Activated B cell treated with CpG ODN at 0.5 μM for 24 hours (primary cell): ENCODE measurements at places on chromosomes 4 and X. TPM values are rescaled to one million over a fixed set of nuclear protein-coding genes. Genes with fewer than 3 reads are reported as not detected.

DNA sequence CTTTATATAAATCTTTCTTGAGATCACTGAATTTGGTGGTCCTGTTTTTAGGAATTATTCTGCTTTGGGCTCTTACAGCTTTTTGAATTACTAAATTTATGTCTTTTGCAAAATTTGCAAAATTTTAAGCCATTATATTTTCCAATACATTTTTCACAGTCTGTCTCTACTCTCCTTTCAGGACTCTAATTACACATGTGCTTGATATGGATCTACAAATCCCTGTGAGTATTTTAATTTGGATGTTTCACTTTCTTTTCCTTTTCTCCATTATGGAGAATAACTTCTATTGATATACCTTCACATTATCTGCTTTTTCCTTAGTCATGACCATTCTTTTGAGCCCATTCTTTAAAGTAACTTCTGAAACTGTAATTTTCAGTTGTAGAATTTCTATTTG, 315.4 kb downstream of the DCAF12L2 start:
- H3K36me3 ChIP-seq: no peaks in the 10 kb centered on the region
- H3K4me1 ChIP-seq: no peaks in the 10 kb centered on the region
- no peak overlapping the region for H3K27ac ChIP-seq
- H3K27me3 ChIP-seq: no peaks in the 10 kb centered on the region
- no peak for DNase-seq

- peaks cover 17% of the 10 kb centered on the region for H3K27me3 ChIP-seq
- no peak overlapping the region for H3K4me3 ChIP-seq
- H3K36me3 ChIP-seq: no peaks in the 10 kb centered on the region
- no peak overlapping the region for H3K27ac ChIP-seq
- H3K4me1 ChIP-seq: no peaks in the 10 kb centered on the region
Observed at GRCh38 chr4:71074452-71075299, 81.2 kb downstream of the DCK start.

Gene FHIP1A
- 0.04 and 0.07 TPM in 2 replicates for total RNA-seq

Gene SPON2
- 2.2 and 3.4 TPM in 2 replicates for total RNA-seq

Gene WWC2
- 0.47 and 0.76 TPM in 2 replicates for total RNA-seq

- H3K36me3 ChIP-seq: no peaks in the 10 kb centered on the region
- no peak for DNase-seq
- peak overlapping the region; percentile 61 for H3K4me3 ChIP-seq
- no peaks in the 10 kb centered on the region for H3K27me3 ChIP-seq
- H3K4me1 ChIP-seq: no peaks in the 10 kb centered on the region
Observed at GRCh38 chrX:23766650-23767551, 16.1 kb upstream of the SAT1 start.

- no peak overlapping the region for H3K27ac ChIP-seq
- H3K36me3 ChIP-seq: no peaks in the 10 kb centered on the region
- H3K27me3 ChIP-seq: no peaks in the 10 kb centered on the region
- no peak overlapping the region for H3K4me3 ChIP-seq
- H3K4me1 ChIP-seq: no peaks in the 10 kb centered on the region
- no peak for DNase-seq
Observed at GRCh38 chr4:18291256-18291655, 269.7 kb upstream of the LCORL start.

DNA sequence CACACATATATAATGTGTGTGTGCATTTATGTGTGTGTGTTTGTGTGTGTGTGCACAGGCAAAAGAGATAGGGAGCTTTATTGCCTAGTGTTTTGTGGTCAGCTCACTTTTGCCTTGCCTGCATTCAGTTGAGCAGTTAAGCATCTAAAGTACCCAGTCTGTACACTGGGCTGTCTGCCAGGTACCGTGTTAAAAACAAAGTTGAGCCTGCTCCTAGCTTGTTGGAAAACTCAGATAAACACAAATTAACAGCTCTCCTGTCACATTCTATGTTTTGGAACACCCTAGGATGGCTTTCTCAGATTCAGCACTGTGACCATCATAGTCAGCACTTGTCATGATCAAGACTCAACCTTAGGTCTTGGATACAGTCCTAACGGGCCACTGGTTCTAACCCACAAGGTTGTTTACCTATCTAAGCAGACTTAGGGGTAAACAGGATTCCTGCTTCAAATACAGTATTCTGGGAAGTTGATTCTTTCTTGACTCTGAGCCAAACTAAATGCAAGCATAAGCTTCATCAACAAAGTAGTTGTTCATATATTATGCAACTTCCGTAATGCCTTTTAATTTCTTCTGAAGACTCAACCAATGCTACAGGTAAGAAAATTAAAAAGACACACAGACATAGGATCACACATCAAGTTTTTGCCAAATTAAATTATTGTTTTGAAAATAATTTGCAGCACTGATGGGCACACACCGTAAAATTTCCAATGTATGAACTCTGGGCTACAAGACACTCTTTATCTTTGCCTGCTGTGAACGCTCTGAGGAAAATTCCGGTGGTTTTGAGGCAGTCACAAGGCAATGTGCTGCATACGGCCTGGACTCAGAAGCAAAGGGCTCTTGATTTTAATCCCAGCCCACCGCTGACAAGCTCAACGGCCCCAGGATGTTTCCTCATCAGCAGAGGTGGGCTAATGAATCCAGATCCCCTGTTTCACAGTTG, 11.3 kb upstream of the CD99 start:
- peaks cover 2% of the 10 kb centered on the region for H3K36me3 ChIP-seq
- H3K4me3 ChIP-seq: no peak overlapping the region

GRCh38 chrX:46796574-46797191, 37.8 kb upstream of the SLC9A7 start:
- no peaks in the 10 kb centered on the region for H3K27me3 ChIP-seq
- H3K4me1 ChIP-seq: peaks cover 20% of the 10 kb centered on the region
- no peaks in the 10 kb centered on the region for H3K36me3 ChIP-seq
- DNase-seq: peak; percentile 61
- H3K27ac ChIP-seq: no peak overlapping the region
- no peak overlapping the region for H3K4me3 ChIP-seq
